ENCODE measurements at places on chromosomes 16 and 17.

GRCh38 chr17:58630883-58631522, 60.8 kb downstream of the TEX14 start:
- no peak for DNase-seq

GRCh38 chr16:74304164-74304834, 7.7 kb downstream of the PSMD7 start:
- DNase-seq: no peak

DNA sequence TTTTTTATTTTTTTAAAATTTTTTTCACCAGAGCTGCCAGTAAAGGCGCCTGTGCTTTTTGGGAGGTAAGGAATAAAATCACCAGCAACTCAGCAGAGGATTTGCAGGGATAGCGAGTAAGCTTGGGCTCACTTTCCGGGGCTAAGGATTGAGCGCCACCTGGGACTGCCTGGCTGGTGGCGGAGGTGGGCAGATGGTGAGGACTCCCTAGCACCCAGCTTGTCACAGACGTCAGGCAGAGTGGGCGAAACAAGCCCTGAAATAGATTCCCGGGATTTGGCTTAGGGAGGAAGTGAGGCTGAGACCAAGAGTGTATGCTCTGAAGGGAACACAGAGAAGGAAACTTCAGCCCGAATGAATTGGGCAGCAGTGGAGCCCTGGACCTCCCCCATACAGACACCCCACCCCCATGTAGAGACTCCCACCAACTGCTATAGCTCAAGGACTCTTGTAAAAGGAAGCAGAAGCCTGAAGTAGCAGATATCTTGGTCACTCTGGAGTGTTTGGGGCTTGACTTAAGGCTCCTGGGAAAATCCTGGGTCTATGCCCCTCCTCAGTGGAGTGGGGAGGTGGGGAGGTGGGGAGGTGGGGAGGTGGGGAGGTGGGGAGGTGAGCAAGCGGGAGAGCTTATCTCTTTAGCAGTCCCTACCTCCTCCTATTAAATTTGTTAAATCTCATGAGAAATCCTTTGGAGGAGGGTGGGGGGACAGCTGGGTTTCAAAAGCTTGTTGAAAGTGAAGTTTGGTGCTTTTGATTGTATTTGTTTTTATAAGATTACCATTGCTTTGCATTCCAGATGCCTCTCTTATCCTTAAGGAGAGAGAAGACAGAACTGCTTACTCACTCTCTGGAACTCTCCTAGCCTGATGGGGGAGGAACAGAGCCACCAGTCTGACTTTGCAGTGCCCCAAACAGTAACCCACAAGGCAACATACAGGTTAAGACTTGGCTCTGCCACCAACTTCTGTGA, 8.2 kb downstream of the ARL4D start:
- DNase-seq: no peak

GRCh38 chr17:7845359-7846062, 9.4 kb upstream of the TMEM88 start:
- no peak for DNase-seq

DNA sequence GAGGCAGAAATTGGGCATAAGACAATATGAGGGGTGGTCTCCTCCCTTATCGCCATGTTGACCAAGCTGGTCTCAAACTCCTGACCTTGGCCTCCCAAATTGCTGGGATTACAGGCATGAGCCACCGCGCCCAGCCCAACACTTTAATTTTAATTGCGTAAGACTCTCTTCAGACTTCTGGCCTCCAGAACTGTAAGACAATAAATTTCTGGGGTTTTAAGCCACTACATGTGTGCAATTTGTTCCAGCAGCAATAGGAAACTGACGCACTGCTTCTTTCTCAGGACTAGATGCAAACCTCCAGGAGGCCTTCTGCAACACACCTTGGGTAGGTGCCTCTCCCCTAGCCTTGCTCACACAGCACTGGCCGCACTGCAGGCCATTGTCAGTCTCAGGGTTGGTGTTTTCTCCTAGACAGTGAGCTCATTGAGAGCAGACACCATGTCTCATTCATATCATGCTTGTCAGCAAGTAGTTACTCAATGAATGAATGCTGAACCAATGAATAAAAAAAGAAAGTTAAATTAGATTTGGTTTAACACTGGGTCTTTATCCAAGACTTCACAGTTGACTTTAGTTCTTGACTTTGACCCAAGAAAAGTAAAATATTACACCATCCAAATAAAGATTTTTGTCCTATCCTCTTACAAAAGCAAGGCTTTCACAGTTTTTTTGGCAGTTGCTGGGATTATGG, 5.5 kb upstream of the ACSF2 start:
- DNase-seq: no peak

Measured in AML-193 (cell line).